ENCODE measurements at places on chromosomes 5 and 9.
A peak's percentile ranks its signal among the peaks of the same experiment; 100 is the strongest.

DNA sequence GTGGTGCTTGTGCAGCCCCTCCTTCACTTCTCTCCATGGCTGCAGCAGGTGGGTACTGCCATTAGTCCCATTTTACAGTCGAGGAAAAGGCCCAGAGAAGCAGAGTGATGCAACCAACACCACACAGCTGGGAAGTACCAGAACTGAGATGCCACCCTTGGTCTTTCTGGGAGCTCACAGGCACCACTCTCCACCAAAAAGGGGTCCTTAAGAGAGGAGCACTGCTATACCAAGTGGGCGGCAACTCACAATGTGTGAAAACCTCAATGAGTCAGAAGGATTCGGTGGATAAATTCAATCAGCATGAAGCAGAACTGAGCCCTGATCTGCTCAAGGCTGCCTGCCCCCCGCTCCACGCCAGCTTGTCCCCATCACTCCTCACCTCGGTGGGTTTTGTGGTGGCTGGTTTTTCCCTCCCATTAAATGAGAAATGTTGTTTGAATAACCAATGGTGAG lies 213.7 kb downstream of the FSTL4 start:
- no peak for DNase-seq

GRCh38 chr9:128621730-128622455 lies 34.8 kb downstream of the DYNC2I2 start:
- no peak for DNase-seq

DNA sequence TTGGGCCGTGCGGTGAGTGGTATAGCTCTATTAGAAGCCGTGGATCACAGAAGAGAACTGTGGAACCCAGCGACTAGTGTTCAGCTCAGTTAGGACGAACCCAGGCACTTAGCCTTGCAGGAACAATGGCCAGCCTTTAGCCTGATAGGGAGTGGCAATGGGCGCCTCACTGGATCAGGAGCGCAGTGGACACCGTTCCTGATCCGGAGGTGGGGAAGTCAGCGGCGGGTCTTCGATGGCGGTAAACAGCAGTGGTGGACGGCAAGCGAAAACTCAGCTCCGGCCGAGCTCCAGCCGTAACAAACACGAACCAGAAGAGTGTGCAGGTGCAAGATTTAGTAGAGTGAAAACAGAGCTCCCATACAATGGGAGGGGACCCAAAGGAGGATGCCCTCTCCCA lies 340.0 kb downstream of the TLE4 start:
- DNase-seq, result no peak

GRCh38 chr5:74589204-74590056 lies 51.1 kb downstream of the ENC1 start:
- no peak for DNase-seq

- DNase-seq, result no peak
These were observed 69.9 kb upstream of the OR2K2 start for GRCh38 chr9:111399772-111400563.

DNA sequence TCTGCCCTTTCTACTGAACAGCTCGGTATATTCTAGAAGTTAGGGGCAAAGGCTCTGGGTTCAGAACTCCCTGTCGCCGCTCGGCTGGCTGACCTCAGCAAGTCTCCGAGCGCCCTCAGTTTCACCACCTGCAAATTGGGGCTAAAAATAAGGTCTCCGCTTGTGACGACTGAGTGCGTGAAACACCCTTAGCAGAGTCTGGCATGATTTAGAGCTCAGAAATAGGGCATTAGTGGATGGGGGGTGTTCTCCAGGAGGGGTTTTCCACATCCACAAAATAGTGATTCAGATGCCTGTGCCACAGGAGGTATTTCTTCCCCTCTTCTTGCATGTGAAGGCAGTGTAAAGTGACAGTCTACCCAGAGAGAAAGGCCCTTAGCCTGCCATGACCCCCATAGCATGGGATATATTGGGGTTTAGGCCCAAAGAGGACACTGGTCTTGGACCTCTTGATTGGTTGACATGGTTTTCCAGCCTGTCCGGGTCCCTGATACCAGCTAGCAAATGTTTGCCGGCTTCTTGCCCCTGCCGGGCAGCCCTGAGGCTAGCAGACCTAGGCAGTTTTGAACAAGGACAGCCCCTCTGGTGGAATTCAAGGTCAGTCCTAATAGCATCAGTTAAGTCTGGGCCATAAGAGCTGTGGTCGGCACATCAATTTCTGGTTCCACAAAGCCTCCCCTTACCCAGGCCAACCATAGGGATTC lies 1.4 kb downstream of the ERGIC1 start:
- DNase-seq, result no peak

GRCh38 chr9:82549174-82549821 lies 513.6 kb downstream of the RASEF start:
- DNase-seq, result no peak

DNA sequence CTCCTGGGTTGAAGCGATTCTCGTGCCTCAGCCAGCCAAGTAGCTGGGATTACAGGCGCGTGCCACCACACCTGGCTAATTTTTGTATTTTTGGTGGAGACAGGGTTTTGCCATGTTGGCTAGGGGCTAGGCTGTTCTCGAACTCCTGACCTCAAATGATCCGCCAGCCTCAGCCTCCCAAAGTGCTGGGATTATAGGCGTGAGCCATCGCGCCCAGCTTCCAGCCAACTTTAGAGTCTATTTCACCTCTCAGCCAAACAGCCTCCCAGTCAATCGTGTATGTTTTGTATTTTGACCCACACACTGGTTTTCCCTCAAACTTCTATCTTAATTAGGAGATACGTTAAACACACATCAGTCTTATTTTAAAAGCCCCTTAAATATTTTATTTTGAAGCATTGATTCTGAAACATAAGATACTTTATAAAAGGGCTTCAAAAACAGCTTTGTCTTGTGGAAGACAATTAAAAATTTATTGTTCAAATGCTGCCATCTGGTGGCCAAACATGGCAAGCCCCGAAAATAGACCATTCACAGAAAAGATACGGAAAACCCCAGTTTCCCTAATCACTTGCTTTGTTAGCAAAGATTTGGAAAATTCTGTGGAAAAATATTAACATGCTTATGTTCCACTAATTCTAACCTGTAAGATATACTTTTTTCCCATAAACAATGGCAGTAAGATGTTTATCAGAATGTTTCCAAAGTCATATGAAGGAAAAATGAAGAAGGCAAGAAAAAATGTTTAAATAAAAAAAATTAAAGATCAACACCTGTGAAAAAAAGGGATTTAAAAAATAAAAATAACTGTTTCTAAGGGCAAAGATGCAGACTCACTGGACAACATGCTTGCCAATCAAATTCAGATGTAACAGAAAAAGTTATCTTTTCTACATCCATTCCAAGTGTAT lies 33.1 kb downstream of the APTX start:
- peak; percentile 27 for DNase-seq

GRCh38 chr9:117098331-117098730 lies 316.5 kb downstream of the ASTN2 start:
- DNase-seq, result no peak

GRCh38 chr5:141483902-141484301 lies 928 bp upstream of the PCDHGC4 start:
- no peak for DNase-seq

GRCh38 chr5:173785866-173786265 lies 102.3 kb upstream of the CPEB4 start:
- no peak for DNase-seq

DNA sequence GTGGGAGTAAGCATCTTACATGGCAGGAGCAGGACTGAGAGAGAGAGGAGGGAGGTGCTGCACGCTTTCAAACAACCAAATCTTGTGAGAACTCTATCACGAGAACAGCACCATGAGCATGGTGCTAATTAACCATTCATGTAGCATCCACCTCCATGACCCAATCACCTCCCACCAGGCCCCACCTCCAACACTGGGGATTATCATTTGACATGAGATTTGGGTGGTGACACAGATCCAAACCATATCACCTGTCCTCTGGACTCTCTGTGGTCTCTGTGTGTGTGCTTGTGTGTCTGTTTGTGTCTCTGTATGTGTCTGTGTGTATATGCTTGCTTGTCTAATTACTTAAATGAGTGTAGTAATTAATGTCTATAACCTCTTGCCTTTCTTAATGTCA lies 31.1 kb downstream of the SEC61B start:
- no peak for DNase-seq

All from stimulated activated CD8-positive, alpha-beta memory T cell treated with anti-CD3 and anti-CD28 coated beads, Interleukin-4, amount 100 ng/mL, for 1 hour (primary cell).